ENCODE measurements at places on chromosomes 13 and 19.

DNA sequence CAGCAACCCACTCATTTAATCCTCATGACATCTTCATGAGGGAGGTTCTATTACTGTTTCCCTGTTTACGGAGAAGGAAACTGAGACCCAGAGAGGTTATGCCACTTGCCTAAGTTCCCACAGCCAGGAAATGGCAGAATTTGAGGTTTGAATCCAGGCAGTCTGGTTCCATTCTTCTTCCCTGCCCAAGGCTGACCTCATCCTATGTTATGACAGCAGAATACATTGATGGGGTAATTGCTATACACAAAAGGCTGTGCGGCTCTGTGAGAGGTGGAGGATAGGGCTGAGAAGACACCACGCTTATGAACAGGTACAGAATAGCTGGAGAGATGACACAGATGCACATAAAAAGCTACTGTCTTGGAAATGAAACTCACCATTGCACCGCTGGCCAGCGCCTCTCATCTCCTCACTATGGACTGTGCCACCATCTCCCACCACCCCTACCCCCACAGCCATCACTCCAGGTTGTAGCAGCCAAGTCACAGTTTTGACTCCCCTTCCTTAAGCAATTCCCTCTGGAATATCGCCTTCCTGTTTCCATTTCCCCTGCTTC lies 11.5 kb downstream of the MAG start:
- DNase-seq: no peak

DNA sequence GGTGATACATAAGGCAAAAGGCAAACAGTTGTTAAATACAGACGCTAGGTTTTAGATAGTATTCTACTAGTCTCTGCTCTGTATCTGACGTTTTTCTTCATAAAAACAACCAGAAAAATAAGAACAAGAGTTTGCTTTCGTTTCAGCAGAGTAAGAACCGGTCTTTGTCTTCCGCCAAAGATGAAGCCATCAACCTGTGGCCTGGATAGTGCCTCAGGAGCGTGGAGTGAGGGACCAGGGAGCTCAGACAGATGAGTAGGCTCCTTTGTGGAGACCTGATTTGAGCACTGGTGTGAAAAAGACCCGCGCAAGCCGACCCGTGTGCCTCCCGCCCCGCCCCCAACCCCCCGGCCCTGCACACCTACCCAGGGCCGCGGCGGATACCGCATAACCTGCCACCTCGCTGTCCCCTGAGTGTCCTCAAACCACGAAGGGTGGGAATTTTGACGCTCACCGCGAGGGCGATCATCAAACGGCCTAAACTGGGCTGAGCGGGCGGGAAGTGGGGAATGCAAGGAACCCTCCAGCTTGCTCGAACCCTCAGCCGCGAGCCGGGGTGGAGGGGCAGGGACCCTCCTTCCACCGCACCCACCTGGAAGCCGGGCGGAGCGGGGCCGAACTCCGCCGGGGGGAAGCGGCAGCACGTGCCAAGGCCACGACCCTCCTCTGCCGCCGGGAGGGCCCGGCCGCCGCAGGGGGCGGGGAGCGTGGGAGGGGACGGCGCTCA lies 866 bp upstream of the LMO7 start:
- no peak for DNase-seq

- DNase-seq: no peak
Measured at GRCh38 chr13:109672545-109672944, 113.8 kb downstream of the IRS2 start.

DNA sequence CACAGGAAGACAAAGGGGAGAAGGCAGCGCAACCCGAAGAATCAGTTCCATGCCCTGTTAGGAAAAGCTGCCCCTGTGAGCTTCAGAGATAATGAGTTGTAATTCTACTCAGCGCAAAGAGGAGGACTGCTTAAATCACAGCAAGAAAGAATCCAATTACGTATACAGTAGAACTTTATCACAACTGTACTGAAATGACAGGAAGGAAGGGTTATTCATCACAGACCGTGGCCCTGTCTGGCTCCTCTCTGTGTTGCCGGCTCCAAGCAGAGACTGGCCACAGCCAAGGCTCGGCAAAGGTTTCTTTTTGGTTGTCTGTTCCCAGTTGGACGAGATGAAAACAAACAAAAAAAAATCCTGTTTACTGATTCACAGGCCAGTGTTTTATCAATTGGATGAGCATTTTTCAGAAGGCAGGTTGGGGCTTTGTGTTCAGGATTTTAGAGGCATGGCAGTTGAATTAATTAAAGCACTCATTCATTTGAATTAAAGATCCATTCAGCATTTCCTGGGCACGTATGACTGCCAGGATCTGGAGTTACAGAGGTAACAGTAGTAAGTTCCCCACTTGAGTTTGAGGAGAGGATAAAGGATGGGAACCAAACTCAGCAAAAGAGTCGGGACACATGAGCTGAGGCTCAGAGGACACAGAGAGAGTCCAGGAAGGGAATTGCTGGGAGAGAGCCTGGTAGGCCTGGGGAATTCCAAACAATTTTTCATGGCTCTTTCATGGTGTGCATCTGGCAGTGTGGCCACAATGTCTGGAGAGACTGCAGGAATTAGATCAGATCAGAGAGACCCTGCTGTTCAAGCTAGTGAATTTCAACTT lies 341.0 kb downstream of the DNAJC15 start:
- no peak for DNase-seq

DNA sequence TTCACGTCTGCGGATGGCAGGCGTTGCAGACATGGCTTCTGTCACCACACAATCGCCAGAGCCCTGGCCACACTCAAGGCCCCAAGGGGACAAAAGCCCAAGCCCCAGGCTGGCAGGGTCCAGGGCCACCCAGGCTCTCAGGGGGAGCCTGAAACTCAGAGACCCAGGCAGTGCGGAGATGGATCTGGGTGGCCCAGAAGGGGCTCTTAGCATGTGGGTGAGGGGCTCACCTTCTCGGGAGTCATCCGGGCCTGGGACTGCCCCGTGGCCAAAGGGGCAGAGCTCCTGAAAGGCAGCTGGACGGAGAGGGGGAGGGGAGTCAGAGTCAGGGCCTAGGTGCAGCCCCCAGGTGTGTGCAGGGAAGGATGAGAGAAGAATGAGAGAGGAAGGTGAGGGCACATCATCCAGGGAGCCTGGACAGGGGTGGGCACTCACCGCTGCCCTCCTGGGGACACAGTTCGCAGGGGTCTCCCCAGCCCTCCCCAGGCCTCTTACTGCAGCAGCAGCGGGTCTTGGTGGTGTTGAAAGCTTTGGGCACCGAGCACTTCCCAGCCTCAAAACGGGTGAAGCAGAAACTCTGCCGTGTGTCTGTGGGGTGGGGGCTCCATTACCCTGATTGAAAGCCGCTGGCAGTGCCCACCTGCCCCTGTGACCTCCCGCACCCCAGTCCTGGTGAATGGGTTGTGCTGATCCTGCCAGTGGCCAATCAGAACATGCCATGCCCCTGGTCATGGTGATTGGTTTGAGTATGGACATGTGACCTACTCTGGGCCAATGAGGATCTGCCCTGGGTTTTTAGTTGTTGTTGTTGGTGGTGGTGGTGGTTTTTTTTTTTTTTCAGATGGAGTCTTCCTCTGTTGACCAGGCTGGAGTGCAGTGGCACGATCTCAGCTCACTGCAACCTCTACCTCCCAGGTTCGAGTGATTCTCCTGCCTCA lies 37.4 kb downstream of the CCL25 start:
- DNase-seq: no peak

- no peak for DNase-seq
Measured at GRCh38 chr19:45876411-45877197, 9.3 kb downstream of the IRF2BP1 start.

DNA sequence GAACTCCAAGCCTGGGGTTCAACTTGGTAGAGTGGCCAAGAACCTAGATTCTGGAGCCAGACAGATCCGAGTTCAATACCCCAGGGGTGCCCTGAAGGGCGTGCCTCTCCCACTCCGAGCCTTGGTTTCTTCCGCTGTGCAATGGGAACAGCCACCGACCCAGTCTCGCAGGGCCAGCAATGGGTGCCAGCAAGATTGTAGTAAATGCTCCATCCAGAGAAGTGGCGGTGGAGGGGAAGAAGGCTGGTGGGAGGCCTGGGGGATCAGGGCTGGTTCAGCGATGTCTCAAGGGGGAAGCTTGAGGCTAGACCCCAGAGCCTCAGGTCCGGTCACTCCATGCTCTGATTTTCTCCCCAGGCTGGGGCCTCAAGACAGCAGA lies 4.5 kb downstream of the WIZ start:
- DNase-seq: no peak
